ENCODE measurements at places on chromosomes 4 and X. TPM values are rescaled to one million over a fixed set of nuclear protein-coding genes. Genes with fewer than 3 reads are reported as not detected.

GRCh38 chr4:156983366-156983765, 11.8 kb upstream of the PDGFC start:
- no peak overlapping the region for H3K27ac ChIP-seq
- no peaks in the 10 kb centered on the region for H3K36me3 ChIP-seq
- no peak overlapping the region for H3K4me3 ChIP-seq
- no peak for DNase-seq

Gene FGF5
- total RNA-seq: not detected

DNA sequence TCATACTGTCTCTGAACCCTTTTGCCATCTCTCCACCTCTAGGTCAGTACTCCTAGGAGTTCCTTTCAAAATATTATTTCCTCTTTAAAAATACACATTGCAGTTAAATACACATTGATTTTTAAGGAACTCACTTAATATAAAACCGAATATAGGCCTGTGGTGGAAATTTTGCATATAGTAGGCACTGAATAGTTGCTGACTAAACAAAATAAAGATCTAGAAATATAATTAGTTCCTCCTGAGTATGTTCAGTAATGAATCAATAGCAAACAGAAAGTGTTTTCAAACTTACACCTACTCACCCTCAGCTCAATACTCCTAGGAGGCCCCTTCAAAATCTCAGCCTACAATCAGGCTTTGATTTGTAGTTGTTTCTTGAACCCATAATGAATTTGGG, 61.5 kb downstream of the IGSF1 start:
- DNase-seq: no peak
- H3K36me3 ChIP-seq: no peaks in the 10 kb centered on the region
- no peak overlapping the region for H3K4me3 ChIP-seq
- H3K27me3 ChIP-seq: no peaks in the 10 kb centered on the region
- H3K4me1 ChIP-seq: no peaks in the 10 kb centered on the region

Gene DCHS2
- total RNA-seq: 0.43 TPM

Gene ASB9
- total RNA-seq: 1.1 TPM

DNA sequence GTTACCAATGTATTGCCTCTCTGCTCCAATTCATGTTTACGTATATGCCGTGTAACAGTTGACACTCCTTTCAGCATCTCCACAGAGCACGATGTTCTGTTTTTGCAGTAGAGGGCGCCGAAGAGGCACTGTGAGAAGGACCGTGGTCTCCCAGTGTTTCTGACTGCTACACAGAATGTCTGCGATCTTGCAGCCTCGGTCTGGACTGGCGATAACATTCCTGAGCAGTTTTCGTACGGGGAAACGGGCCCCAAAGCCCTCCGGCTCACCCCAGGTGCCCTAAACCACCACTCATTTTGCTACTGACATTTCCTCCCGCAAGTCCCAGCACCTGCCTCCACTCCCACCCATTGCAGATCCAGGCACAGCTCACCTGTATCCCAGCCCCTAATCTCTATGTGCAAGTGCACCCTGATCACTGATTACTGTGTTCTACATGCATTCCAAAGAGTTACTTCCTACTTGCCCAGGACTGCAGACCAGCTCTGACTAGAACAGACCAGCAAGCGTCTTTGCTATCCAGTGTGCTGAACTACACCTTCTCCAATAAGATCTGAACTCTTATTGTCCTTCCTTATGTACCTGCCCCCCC, 12.4 kb upstream of the NFXL1 start:
- no peak overlapping the region for H3K27ac ChIP-seq
- no peaks in the 10 kb centered on the region for H3K27me3 ChIP-seq
- peak; percentile 89 for DNase-seq
- peaks cover 6% of the 10 kb centered on the region for H3K4me1 ChIP-seq

DNA sequence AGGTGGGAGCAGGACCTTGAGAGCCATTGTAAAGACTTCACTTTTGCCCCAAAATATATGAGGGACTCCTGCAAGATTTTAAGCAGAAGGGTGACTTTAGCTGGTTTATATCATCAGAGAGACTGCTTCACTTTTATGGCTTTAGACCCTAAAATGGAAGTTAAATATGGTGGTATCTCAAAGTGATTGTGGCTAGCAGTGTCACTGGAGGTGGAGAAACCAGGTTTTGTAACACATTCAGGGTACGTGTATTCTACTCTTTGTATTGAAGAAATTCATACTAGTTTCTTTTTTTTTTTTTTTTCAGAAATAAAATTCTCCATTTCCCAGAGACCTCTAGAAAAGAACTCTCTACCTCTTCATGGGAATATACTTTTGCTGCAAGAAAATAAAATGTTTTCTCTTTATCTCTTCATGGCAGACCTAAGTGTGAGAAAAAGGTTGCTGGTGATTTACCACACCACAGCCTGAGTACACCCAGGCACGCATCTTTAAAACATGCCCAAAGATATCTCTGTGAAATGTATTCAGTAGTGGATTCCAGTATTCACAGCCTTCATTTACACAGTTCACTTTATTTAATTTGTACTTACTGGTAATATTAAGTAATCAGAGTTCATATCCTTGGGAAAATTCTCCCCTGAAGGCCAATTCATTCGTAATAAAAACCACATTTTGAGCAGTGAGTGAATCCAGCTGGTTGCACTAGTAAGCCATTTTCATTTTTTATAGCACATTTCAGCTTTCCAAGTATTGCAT, 74.3 kb upstream of the GUCY1A1 start:
- no peaks in the 10 kb centered on the region for H3K27me3 ChIP-seq
- H3K4me1 ChIP-seq: peaks cover 14% of the 10 kb centered on the region
- H3K27ac ChIP-seq: no peak overlapping the region

DNA sequence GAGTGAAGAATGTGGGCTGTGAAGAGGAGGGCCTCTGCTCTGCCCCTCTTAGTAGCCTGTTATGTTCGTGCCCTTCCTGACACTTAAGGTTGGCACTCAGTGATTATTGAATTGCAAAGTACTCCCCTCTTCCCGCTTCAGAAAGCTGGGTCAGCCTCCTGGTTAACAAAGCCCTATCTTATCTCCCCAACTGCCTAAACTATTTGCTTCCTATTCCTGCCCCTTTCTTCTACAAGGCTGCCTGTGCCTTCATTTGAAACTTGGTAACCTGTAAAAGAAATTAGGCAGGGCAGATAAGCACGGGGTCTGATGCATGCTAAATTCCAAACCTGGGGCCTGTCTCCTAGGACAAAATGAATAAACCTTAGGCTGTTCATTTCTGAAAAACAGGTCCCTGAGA, 23.1 kb upstream of the TMEM150C start:
- DNase-seq: no peak
- H3K4me3 ChIP-seq: no peak overlapping the region
- H3K36me3 ChIP-seq: no peaks in the 10 kb centered on the region
- peaks cover 11% of the 10 kb centered on the region for H3K4me1 ChIP-seq
- no peaks in the 10 kb centered on the region for H3K27me3 ChIP-seq

DNA sequence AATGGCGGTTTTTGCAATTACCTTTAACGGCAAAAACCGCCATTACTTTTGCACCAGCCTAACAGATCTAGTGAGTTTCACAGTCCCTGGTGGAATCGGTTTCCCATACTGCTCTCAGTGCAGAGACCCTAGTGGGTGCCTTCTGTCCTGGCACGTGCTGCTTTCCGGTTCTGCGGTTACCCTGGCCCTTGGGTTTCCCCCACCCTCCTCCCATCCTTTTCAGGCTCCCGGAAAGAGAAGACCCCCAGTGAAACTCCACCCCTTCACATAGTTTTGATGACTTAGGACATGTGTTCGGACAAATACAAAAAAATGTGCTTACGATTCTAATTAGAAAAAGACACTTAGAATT, 36.9 kb downstream of the NLGN3 start:
- no peaks in the 10 kb centered on the region for H3K27me3 ChIP-seq
- peak overlapping the region; percentile 39 for H3K4me3 ChIP-seq
- DNase-seq: peak; percentile 18
- H3K36me3 ChIP-seq: no peaks in the 10 kb centered on the region
- H3K27ac ChIP-seq: peak overlapping the region; percentile 72
- H3K4me1 ChIP-seq: peaks cover 12% of the 10 kb centered on the region

Gene SPON2
- 9.0 TPM for total RNA-seq

DNA sequence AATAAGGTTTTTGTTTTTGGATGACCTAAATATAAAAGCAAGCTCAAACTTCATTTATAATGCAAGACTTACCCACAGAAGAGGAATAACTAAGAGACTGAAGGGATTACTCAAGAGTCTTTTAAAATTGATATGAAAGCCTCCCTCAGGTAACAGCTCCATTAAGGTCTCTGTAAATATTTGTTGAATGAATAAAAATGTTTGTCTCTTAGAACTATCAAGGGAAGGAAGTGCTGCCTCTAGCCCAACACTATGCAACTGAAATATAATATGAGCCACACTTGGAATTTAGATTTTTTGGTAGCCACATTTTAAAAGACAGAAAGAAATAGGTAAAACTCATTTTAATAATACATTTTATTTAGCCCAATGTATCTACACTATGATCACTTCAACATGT, 127.8 kb downstream of the SH3RF1 start:
- no peak overlapping the region for H3K4me3 ChIP-seq
- DNase-seq: no peak
- no peaks in the 10 kb centered on the region for H3K27me3 ChIP-seq
- H3K36me3 ChIP-seq: peaks cover 3% of the 10 kb centered on the region
- H3K4me1 ChIP-seq: peaks cover 11% of the 10 kb centered on the region

Gene SPATA18
- total RNA-seq: 7.2 TPM

Gene FAM13A
- total RNA-seq: 40.3 TPM

Gene SULT1B1
- not detected for total RNA-seq

DNA sequence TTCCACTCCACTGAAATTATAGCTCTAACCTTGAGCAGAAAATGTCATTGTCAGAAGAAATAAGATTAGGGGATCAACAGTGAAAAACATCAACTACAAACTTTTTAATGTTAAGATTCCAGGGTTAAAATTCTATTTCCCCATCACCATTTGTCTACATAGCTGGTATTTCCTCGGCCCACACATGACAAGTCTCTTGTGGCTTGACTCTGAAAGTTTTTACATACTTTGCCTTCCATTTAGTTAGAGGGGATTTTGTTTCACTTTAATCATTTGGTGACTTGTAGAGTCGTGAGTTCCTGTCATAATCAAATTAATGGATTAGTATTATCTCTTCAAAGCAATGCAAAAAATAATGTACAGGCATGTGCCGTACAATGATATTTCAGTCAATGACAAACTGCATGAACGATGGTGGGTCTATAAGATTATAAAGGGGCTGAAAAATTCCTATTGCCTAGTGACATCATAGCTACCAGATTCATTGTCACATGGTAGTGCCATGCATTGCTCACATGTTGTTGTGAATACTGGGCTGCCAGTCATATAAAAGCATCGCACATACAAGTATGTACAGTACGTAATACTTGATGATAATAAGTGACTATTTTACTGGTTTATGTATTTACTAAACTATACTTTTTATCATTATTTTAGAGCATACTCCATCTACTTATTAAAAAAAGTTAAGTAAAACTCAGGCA, 72.0 kb downstream of the ING2 start:
- H3K4me1 ChIP-seq: no peaks in the 10 kb centered on the region
- DNase-seq: no peak
- no peaks in the 10 kb centered on the region for H3K36me3 ChIP-seq
- no peak overlapping the region for H3K4me3 ChIP-seq
- no peak overlapping the region for H3K27ac ChIP-seq
- H3K27me3 ChIP-seq: no peaks in the 10 kb centered on the region

DNA sequence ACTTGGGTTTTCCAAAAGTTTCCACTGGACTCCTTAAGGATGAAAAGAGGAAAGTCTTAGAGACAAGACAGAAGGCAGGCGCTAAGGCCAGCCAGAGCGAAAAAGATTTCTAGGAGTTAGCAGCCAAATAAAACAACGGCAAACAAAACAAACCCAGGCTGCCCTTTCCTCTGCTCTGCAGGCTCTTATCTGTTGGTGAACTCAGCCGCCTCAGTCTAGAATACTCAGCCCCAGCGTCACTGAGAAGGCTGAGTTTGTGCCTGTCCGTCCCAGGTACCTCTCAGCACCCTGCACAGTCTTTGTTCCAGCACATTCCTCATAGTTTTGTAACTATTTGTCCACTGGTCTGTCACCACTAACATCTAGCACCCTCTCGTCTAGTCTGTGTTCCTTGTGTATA, 75.6 kb upstream of the FAM9C start:
- DNase-seq: peak; percentile 9
- no peaks in the 10 kb centered on the region for H3K27me3 ChIP-seq
- H3K27ac ChIP-seq: no peak overlapping the region
- H3K36me3 ChIP-seq: no peaks in the 10 kb centered on the region
- H3K4me1 ChIP-seq: peaks cover 21% of the 10 kb centered on the region

Gene SH3D19
- total RNA-seq: 38.3 TPM

Gene FRAS1
- total RNA-seq: 21.3 TPM

Gene MAGEA2B
- not detected for total RNA-seq

DNA sequence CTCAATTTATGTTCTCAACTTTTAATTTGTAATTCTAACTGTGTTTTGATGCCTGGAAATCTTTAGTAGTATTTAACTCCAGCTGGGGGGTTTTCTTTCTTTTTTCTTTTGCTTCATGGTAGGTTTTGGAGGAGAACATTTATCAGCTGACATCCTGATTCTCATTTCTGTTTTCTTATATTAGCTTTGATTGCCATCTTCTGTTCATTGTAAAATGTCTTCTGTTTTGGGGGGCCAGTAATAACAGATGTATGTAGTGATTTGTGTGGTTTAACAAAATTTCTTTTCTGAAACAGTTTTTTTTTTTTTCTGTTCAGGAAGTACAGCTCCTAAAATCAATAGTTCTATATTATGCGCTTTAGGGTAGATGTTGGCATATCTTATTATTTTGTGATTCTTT, 182.2 kb downstream of the GABRB1 start:
- no peaks in the 10 kb centered on the region for H3K4me1 ChIP-seq
- no peaks in the 10 kb centered on the region for H3K27me3 ChIP-seq
- no peak for DNase-seq
- H3K36me3 ChIP-seq: no peaks in the 10 kb centered on the region
- H3K4me3 ChIP-seq: no peak overlapping the region

Gene OPRPN
- total RNA-seq: not detected

Gene ACE2
- total RNA-seq: 0.17 TPM

Gene CENPI
- 51.3 TPM for total RNA-seq

GRCh38 chr4:163875327-163875726, 380.8 kb downstream of the TMA16 start:
- no peaks in the 10 kb centered on the region for H3K27me3 ChIP-seq
- no peaks in the 10 kb centered on the region for H3K4me1 ChIP-seq
- H3K4me3 ChIP-seq: no peak overlapping the region
- DNase-seq: no peak

DNA sequence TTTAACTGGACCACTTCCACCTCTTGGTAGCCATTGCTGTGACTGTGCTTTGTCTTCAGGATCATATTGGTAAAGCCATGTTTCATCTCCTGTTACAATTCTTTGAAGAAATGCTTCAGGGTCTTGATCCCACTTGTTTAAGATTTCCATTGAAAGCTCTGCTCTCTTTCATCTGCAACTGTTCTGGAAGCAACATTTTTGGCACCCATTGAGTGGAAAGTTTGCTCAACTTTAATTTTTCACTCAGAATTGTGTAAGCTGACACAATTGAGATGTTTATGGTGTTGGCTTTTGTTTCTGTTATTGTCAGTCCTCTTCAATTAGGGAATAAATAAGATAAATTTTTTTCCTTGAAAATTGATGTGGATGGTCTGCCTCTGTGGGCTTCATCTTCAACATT, 237.4 kb downstream of the MAPK10 start:
- no peak overlapping the region for H3K4me3 ChIP-seq
- H3K36me3 ChIP-seq: peaks cover 5% of the 10 kb centered on the region
- DNase-seq: no peak
- H3K4me1 ChIP-seq: no peaks in the 10 kb centered on the region
- H3K27ac ChIP-seq: no peak overlapping the region

Gene AMOT
- total RNA-seq: 7.5 TPM

GRCh38 chr4:176906709-176907108, 114.0 kb upstream of the VEGFC start:
- no peak overlapping the region for H3K27ac ChIP-seq
- no peak for DNase-seq
- H3K27me3 ChIP-seq: no peaks in the 10 kb centered on the region
- no peaks in the 10 kb centered on the region for H3K4me1 ChIP-seq
